ENCODE measurements at places on chromosomes 4 and X.

DNA sequence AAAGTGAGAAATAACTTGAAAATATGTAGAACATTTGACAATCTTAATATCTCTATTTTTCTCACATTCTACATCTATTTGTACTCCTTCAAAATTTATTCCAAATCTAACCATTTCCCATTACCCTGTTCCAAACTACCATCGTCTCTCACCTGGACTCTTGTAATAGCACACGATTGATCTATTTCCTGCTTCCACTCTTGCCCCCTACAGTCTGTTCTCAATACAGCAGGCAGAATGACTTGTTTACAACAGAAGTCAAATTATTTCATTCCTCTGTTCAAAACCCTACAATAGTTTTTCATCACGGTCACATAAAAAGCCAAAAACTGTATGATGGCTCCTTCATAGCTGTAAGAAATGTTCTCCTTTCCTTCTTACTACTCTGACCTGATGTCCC is 21.1 kb upstream of the LUZP4 start:
- DNase-seq = no peak

- DNase-seq = no peak
Measured at GRCh38 chrX:114390251-114390796, 193.6 kb upstream of the HTR2C start.

DNA sequence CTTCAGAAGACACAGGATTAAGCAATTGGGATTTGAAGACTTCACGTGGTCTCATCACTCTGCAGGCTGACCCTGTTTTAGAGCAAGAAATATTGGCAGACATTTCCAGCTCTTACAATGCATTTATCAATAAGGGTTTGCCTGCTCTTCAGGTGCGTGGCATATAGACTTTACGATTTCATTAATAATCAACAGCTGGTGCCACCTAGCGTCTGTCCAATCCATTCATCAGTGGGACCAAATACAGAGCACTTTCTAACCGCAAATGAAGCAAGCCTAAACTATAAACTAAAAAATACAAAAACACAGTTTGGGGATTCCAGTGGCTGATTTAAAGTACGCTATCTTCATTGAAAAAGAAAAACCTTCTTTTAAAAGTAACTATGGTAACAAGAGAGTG is 125.4 kb upstream of the DMD start:
- DNase-seq = no peak

DNA sequence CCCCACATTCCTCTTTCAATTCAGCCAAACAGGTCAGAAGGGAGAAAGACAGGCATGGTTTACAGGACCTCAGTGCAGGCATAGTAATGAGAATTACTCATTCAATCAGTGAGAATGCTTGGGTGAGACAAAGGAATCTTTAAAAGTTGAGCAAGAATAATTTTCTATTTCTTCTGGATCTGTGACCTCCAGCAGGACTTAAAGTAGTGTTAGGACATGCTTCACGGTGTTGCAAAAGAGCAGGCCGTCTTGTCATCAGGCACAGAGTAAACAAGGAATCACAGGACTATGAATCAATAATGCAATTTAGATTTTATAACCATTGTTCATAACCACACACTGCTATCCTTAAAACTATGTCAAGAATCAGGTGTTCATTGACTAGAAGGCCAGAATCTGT is 130.6 kb upstream of the GLRA2 start:
- DNase-seq = no peak

GRCh38 chr4:184427093-184427492 is 47.3 kb downstream of the IRF2 start:
- no peak for DNase-seq

DNA sequence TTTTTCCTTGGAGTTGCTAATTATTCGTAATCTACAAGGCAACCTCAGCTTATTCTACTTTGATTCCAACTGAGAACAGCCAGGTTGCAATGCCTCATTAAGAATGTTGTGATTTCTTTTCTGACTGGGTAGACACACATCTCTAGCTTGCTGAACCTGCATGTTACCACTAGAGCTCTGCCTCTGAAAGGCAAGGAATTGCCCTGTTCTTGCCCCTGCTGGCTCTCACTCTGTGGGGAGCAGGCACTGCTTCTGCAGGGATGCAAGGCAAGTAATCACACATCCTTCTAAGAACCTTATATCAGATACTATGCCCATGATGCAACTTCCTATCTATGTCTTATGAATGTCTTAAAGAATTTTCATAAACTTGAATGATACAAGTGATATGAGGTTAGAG is 503.2 kb downstream of the PACRGL start:
- no peak for DNase-seq

DNA sequence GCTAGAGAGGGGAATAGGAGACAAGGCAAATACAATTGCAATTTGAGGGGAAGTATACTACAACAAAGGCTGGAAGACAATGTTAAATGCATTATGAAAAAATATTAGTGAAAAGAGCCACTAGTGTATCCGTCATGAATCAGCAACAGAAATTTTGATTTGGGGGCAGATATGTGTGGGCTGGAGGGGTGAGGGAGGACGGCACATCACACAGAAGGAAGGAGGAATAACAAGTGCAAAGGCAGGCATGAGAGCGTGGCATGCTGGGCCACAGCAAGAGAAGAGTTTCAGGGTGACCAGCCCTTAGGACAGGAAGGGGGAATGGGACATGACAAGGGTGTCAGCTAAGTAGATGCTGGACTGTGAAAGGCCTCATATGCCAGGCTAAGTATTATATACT is 63.7 kb upstream of the NAP1L5 start:
- no peak for DNase-seq

GRCh38 chr4:20338841-20339240 is 87.1 kb downstream of the SLIT2 start:
- no peak for DNase-seq

DNA sequence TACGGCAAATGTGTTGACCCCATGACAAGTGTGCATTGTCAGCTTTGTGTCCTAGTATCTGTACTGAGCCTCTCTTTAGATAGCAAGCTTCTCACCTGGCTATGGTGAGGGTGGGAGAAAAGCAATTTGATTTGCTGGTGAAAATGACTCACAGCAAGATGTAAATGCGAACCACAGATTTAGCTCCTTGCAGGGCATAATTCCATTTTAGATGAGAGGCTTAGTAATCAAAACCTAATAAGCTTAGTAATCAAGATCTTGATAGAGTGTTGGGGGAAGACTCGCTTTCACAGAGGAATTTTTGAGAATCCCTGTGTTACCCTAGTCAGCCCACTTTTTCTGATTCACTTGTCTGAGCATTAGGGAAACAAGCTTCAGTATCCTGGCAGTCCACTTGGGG is 7.7 kb upstream of the OCIAD2 start:
- DNase-seq = no peak

DNA sequence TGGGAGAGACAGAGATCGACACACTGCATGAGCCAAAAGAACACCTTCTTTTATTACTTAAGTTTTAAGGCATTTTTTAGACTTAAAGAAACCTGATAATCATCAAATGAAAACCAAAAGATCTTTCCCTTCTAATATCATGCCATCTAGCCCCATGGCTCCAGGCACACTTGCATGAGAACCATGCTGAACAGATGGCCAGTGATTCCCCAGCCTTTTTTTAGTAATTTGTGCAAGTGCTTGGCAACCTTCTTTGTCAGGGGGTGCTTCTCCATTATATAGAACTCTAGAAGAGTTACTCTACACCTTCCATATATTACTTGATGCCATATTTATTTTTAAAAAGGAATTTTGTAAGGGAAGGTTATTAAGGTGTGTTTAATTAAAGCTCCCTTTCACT is 182.2 kb upstream of the TEX13C start:
- DNase-seq = no peak

DNA sequence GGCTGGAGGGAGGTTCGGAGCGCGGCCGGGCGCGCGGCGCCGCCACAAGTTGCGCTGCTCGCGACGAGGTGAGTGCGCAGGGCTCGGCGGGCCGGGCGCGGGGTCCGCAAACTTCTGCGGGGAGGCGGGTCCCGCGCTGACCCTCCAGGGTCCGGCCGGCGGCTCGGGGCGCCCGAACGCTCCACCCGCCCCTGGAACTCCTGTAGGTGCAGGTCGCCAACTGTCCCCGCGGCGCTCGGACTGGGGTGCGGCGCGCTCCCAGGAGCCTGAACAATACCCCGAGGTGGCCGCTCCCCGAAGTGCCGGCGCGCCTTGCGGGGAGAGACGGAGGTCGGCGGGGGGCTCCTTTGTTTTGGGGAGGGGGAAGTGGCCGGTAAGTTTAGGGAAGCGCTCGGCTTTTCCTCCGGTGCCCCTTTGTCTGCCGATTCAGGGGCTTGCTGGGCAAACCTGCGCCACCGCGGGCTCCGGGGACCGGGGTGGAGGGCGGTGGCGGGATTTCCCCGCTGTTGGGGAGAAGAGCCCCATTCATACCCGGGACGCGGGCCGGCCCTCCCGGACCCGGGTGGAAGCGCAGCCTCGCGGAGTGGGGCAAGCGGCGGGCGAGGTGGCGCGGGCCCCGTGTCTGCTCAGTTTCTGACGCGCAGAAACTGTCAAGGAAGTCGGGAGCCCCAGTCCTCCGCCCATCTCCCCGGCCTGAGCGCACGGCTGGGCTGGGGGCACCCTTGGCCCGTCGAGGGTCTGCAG is 694 bp downstream of the TBL1X start:
- DNase-seq = no peak

GRCh38 chr4:146107587-146108240 is 67.8 kb upstream of the LSM6 start:
- DNase-seq = no peak

DNA sequence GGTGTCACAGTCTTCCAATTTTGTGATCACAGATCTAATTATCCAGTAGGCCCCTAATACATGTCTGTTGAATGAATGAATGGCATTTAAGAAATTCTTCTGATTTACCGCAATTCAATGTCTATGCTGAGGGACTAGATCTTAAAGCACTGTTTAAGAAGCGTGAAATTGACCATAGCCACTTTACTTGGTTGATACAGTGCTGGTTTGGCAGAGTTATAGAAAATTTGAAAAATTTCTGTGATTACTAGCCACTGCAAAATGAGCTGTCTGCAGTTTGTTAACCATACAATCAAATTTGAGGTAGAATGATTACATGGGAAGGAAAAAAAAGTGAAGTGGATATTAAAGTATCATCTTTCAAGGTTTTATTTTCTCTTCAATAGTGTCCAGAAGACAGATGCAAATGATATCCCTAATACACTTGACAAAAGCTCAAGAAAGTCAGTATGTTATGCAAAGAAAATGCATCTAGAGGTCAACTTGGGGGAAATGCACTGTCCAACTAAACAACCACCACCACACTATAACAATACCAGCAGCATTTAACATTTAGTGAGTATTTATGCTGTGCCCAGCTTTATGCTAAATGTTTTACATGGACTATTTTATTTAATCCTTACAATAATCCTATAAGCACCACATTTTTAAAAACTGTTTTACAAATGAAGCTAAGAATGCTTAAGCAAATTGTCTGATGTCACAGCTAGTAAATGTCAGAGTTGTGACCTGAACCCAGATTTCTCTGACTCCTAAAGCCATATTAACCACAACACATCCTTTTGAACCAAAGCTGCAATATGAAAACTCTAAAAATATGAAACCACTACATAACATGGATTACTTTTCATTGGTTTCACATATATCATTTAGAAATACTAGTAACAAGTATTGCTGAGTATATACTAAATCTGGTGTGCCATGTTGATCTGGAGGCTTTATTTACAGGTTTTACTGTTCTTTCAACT is 217.9 kb upstream of the MAB21L2 start:
- DNase-seq = no peak

GRCh38 chr4:93827272-93827947 is 1.1 kb upstream of the ATOH1 start:
- DNase-seq = no peak

DNA sequence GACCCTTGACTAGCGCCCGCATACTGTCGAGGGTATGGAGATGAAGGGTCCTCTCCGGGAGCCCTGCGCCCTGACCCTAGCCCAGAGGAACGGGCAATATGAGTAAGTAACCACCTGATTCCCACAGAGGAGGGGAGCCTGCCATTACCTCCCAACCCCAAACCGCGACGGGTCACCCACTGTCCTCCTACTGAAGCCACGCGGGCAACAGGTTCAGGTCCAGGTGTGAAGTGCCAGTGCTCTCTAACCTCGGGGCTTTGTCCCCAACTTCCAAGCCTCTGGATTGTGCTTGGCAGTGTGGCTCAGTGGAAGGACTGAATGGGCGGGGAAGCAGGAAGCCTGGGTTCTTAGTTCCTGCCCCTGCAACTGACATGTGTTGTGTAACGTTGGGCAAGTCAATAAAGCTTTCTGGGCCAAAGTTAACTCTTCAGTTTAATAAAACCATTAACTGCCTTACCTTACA is 694 bp downstream of the OCRL start:
- no peak for DNase-seq

DNA sequence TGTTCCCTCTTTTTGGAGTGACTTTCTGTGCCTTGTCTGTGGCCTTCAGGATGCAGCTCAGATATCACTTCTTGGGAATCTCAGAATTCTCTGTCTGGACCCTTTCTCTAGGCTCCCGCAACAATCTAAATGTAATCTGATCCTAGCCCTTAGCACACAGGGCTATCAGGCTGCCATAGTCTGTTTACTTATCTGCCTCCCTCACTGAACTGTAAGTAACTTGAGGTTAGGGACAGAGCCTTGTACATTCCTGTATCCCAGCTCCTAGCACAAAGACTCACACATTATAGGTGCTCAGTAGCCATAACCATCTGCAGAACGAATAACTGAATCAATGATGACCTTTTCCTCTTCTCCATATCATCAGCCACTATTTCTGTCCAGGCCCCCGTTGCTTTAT is 69.5 kb downstream of the RTL9 start:
- no peak for DNase-seq

GRCh38 chr4:172858731-172859230 is 309.8 kb upstream of the GALNT7 start:
- DNase-seq = no peak

- DNase-seq = no peak
Measured at GRCh38 chr4:131650951-131651350, 1498.1 kb upstream of the PCDH10 start.

- no peak for DNase-seq
Measured at GRCh38 chr4:172962564-172963353, 205.9 kb upstream of the GALNT7 start.

DNA sequence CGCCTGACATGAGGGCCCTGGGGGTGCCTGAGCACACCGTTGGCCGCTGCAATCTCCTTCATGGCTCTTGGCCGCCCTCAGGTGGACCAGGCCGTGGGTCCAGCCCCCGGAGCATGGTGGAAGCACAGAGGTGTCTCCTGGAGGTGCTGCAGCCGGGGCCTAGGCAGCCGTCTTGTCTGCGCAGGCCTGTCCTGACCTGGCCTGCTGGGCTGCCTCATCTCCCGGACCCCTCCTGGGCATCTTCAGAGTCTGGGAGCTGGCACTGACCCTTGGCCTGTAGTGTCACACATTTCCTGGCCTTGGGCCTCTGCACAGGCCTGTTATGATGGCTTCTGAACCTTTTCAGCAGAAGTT is 20.9 kb downstream of the UVSSA start:
- no peak for DNase-seq
